ENCODE measurements at places on chromosomes 4 and X. TPM values are rescaled to one million over a fixed set of nuclear protein-coding genes. Genes with fewer than 3 reads are reported as not detected.

FRAS1 gene
- polyA plus RNA-seq: 6.3 TPM

FRG2 gene
- polyA plus RNA-seq: not detected

SORBS2 gene
- 7.2 TPM for polyA plus RNA-seq

FGA gene
- 1.9 TPM for polyA plus RNA-seq

PSAPL1 gene
- polyA plus RNA-seq: not detected

PNMA3 gene
- 16.7 TPM for polyA plus RNA-seq

STAP1 gene
- not detected for polyA plus RNA-seq

PPP1R2C gene
- polyA plus RNA-seq: not detected

ADH5 gene
- polyA plus RNA-seq: 73.7 TPM

Data from brain (organoid and tissue), 16 donors.